IMR-90 (cell line): ENCODE measurements at places on chromosomes 1 and 21. TPM values are rescaled to one million over a fixed set of nuclear protein-coding genes. Genes with fewer than 3 reads are reported as not detected.

The FOXO6 gene
- not detected in 2 replicates for total RNA-seq

GRCh38 chr1:205354259-205355074 lies 2.3 kb downstream of the KLHDC8A start:
- H3K4me1 ChIP-seq, result no peaks in the 10 kb centered on the region; the same call in 1 of the 2 replicates
- peak; percentile 76 for DNase-seq
- no peaks in the 10 kb centered on the region for H3K36me3 ChIP-seq
- H3K4me3 ChIP-seq, result no peak overlapping the region
- no peak overlapping the region for H3K27ac ChIP-seq

DNA sequence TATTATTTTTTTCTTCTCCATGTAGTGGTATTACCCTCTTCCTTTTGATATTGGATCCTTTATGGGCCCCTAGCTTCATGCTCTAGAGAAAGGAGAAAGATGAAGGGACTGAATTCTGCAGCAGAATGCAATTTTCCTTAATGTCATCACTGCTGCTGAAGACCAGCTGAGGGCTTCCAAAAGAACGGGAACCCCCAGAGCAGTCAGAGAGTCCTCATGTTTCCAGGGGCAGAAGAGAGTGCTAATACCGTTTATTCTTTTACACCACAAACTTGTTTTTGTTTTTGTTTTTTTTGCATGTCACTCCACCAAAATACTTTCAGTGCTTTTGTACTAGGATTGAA lies 21.1 kb upstream of the TBX15 start:
- H3K4me3 ChIP-seq, result no peak overlapping the region
- H3K36me3 ChIP-seq, result no peaks in the 10 kb centered on the region
- DNase-seq, result no peak
- H3K27ac ChIP-seq, result no peak overlapping the region
- H3K27me3 ChIP-seq, result peaks cover 53% of the 10 kb centered on the region

The PYGO2 gene
- total RNA-seq, result 5.3 and 5.4 TPM in 2 replicates

The NUP210L gene
- total RNA-seq, result under 0.01 TPM in 2 replicates

- no peak overlapping the region for H3K4me3 ChIP-seq
- H3K4me1 ChIP-seq, result no peaks in the 10 kb centered on the region
- no peaks in the 10 kb centered on the region for H3K36me3 ChIP-seq
- H3K27ac ChIP-seq, result no peak overlapping the region
- no peaks in the 10 kb centered on the region for H3K27me3 ChIP-seq
- DNase-seq, result no peak
Measured at GRCh38 chr1:2644171-2644570, 11.4 kb upstream of the MMEL1 start.

The DMBX1 gene
- not detected in 2 replicates for total RNA-seq
